ENCODE measurements at places on chromosomes 7 and 10. TPM values are rescaled to one million over a fixed set of nuclear protein-coding genes. Genes with fewer than 3 reads are reported as not detected.

GRCh38 chr10:114259824-114260223 is 20.8 kb downstream of the VWA2 start:
- no peak for DNase-seq

DNA sequence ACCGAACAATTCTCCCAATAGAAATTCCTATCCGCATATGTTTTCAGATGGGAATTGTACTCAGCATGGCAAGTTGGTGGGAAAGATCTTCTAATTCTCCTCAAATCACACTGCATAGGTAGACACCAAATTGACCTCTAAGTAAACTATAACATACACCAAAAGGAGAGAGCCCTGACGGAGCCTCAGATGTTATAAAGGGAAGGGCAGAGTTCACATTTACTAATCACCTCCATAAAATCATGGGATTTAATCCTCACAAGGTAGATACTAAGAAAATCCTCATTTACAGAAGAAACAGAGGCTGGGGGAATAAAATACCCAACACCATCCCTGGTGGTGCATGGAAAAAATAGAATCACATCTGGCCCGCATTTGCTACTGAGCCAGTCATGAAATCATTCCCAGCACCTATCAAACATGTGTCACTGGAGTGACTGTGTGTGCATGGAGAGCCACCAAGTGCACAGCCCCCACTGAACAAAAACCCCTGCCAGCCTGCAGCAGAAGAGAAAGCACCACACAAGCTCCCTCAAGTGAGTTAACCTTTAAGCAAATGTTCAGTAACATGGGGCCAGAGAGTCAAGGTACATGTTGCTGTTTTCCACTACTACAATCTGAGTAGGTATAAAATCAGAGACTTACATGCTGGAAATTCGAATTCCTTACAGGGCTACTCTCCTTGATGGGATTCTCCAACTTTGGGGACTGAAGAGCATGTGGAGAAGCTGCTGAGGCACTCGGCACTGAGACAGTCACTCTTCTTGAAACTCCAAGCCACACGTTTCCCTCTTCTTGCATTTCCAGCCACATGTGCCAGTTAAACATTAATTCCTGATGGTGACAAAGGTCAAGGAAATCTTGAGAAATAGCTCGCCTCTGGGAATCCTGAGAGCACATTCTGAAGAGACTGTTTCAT is at the start of gene DDC:
Gene DDC, minus strand, starts transcription at position 766 of the 919 bp plus-strand sequence. CDS start 21,320 bp downstream, outside the sequence.
- DNase-seq, result no peak

DNA sequence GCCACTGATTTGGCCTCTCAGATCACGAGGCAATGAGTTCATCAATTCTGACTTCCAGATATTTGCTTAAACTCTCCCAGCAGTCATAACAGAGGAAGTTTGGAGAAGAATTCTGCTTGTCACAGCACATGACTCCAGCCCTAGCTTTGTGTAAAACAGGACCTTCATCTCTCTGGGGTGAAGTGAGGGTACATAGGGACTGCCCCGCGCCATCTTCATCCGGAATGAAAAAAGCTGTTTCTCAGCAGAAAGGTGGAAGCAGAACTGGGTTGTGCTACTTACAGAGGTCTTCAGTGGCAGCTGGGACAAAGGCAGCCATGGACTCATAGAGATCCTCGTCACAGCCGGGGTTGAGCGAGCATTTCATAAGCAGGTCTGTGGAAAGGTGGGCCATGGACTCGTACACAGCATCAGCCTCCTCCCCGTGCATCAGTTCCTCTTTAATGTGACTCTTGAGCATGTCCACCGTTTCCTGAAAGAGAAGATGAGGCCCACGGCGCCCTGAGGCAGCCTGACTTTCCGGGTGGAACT is 58.4 kb upstream of the TM9SF3 start:
- no peak for DNase-seq

DNA sequence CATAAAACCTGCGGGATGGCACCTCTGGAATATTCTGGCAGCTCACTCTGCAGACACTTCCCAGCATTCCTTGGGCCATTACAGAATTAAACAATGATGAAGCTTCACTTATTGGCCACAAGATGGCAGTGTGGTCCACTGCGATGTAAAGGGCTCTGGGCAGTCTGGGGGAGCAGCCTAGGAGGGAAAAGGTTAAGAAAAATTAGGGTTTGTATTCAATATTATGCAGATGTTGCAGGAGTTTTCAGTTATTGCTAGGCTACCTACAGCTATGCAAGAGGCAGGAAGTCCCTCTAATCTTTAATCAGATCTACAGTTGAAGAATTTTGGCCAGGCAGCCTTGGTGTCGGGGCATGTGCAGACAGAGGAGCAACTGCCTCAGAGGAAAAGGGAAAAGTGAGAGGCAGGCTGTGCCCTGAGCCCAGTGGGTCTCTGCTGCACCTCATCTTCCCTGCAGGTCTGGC is 233.2 kb upstream of the PRSS1 start:
- DNase-seq, result peak; percentile 84

- DNase-seq, result no peak
Measured at GRCh38 chr7:19989906-19990305, 216.5 kb upstream of the TMEM196 start.

OR6B1 gene
- not detected for total RNA-seq

DNA sequence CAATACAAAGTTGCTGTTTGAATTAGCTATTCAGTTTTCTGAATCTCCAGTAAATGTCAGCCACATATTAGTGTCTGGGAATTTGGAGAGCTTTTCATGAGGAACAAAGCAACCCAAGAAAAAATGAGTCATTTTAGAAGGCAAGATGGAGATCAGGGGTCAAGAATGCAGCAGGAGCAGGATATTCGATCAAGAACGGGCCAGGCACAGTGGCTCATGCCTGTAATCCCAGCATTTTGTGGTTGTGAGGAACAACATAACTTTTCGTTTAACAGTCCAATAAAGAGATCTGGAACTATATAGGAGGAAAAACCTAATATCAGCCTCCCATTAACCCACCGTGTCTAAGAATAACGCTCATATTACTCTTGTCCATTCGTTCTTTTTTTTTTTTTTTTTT is 600.5 kb downstream of the MAGI2 start:
- DNase-seq, result no peak

DNA sequence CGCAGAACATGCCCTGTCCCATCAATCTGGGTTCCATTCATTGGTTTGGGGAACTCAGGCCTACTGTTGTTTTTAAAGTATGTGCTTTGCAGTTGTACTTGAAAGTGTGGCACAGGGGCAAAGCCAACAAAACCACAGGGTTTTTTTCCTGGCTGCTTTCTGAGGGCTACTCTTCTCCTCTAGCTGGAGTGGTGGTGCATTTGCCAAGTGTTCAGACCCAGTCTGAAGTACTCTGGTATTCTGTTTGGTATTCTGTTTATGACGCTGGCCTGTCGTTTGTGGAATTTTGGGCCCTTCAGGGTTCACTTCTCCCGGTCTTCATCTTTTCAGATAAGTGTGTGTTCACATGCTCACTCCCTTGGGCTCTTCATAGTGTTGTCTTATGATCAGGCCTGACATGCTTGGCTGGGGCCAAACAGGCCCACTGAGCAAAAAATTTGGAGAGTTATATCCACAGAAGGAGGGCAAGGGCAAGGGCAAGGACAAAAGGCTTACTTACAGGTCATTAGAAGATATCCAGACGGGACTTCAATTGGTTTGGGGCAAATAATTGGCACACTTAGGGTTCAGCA is 26.3 kb downstream of the SLC26A4 start:
- DNase-seq, result no peak

DNA sequence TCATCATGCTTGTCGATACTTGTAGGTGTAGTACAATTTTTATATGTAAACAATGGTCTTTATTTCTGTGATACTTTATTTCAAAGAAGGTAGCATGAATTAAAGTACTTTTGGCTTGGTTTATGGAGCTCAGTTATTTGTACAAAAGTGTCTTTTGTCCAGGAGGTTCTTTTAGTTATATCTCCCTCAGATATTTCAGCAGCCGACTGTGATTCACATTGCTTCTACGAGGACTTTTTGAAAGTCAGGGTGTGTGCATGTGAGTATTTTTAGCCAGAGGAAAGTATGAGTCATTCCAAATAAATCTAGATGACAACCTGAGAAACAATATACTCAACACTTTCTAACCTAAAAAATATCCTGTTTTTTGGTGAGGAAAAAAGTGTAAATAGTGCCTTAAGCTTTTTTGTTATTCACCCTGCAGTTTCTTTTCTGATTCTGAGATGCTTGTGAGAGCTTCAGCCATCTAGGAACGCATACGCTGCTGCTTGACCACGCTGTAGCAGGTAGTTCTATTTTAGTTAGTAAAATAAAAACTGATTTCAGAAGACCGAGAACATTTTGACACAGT is 595 bp upstream of the SUN1 start:
- peak; percentile 92 for DNase-seq

DNA sequence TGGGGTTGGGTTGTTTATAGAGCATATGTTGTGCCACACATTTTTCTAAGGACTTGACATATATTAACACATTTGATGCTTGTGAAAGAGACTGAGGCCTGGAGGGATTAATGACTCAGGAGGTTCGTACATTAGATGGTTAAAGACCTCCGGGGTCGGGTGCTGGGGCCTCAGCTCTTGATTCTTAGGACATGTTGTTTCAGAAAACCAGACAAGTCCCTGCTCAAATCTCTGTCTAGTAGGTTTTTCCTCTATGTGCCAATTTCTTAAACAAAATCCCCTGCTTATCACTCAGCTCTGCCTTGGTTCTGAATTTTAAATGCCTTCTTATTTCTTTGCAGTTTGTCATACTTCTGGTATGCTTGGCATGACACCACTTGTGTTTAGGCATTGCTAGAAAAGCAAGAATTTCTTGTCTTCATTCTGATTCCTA is 5.8 kb downstream of the UPP1 start:
- no peak for DNase-seq

- DNase-seq, result peak; percentile 41
Measured at GRCh38 chr10:14838582-14839304, 637 bp downstream of the HSPA14 start.

DNA sequence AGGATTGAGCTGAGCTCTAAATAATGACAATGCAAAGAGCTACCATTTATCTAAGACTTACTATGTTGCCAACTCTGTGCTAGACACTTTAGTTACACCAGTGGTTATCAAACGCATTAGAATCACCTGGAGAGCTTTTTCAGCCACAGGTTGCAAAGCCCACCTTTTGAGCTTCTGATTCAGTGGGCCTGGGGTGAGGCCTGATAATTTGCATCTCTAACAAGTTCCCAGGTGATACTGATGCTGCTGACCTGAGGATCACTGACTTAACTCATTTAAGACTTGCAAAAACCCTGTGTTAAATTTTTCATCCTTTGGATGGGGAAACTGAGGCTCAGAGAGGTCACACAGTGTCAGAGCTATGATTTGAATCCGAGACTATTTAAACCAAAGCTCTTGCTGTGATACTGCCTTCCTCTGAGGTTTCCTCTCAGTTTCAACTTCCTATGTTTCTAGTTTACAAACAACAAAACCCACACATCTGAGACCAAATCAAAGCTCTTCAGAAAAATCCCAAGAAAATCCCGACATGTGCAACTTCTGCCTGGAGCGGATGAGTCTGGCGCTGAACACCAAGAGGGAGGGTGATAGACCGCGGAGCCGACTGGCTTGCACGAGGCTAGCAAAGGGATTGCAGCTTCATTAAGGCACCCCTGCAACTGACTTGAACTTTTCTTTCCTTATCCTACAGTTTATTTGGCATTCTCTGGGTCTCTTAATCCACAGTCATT is 124.9 kb downstream of the CYP26A1 start:
- peak; percentile 19 for DNase-seq

GNAI1 gene
- total RNA-seq, result 36.2 TPM

GRCh38 chr10:97319671-97320479 is 804 bp downstream of the FRAT1 start:
- peak; percentile 51 for DNase-seq

- no peak for DNase-seq
Measured at GRCh38 chr7:32890793-32891042, 842 bp downstream of the KBTBD2 start.

DNA sequence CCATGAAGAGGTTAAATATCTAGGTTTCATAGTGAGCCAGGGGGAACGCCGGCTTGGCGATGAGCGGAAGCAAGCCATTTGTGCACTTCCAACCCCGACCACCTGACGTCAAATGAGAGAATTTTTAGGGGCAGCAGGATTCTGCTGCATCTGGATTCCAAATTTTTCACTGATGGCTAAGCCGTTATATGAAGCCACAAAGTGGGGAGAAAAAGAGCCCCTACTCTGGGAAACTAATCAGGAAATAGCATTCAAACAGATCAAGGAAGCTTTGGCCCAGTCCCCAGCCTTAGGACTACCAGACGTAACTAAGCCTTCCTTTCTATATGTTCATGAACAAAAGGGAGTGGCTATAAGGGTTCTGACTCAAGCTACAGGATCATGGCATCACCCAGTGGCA is 12.9 kb upstream of the ADCK2 start:
- no peak for DNase-seq

DNA sequence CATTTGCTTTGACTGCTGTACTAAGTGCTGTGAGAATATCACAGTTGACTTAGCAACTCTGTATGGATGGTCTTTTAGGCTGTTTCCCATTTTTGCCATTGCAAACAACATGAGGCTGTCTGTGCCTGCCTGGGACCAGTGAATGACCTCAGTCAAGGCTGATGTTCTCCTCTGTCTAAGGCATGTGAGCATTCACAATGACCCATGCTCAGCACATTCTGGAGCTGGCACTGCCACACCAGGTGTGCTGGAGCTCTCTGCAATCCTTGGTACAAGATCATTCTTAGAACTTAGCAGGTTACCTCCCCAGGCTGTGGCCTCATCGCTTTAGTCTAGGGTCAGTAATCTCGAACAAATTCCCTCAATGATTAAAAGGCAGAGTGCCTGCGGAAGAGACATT is 61.9 kb downstream of the SH3PXD2A start:
- no peak for DNase-seq

C10orf105 gene
- total RNA-seq, result under 0.01 TPM

TMEM139 gene
- 0.17 TPM for total RNA-seq

GRCh38 chr10:13346283-13347042 is 1.6 kb downstream of the SEPHS1 start:
- peak; percentile 49 for DNase-seq

DNA sequence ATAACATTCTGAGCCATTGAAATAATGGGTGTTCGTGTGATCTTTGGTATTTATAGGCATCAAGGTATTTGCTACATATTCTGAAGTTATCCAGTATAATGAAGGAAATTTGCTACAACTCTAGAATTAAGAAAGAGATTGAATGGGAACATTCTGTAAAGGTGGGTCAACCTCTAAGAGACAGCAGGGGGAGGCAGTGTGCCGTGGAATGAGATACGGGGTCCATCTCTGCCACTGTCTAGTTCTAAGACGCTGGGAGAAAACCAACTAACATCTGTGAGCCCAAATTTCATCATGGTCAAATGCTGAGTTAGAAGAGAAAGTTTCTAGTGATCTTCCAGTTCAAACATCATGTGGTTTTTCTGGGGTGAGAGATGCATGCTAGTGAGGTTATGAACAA is 368.9 kb downstream of the SORCS1 start:
- DNase-seq, result no peak

DNA sequence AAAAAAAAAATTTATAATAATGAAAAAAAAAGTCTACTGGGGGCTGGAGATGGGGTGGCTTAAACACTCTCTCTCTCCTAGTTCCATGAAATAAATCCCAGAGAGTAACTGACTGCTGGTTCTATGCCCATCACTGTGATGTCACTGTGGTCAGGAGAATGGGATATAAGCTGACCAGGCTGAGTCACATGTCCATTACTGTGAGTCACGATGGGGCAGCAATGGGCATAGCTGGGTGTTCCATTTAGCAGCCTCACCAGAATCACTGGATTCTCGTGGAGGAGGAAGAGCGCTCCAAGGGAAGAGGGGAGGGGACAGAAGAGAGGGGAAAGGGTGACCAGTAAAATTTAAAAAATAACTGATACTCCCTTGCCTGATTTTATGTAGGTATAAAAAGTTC is 37.1 kb downstream of the MASTL start:
- peak; percentile 82 for DNase-seq

Measured in dermis blood vessel endothelial cell (primary cell).